ENCODE measurements at places on chromosomes 5 and 9. TPM values are rescaled to one million over a fixed set of nuclear protein-coding genes. Genes with fewer than 3 reads are reported as not detected.

Gene ADAMTS6
- not detected for polyA plus RNA-seq

Gene HAUS6
- polyA plus RNA-seq = 4.7 TPM

Gene C9orf57
- not detected for polyA plus RNA-seq

Gene ABLIM3
- polyA plus RNA-seq = 6.5 TPM

- H3K27me3 ChIP-seq = no peaks in the 10 kb centered on the region
- H3K4me1 ChIP-seq = no peaks in the 10 kb centered on the region
- no peaks in the 10 kb centered on the region for H3K36me3 ChIP-seq
- no peak for DNase-seq
These were observed 60.8 kb downstream of the HINT1 start for GRCh38 chr5:131104169-131104808.

- no peaks in the 10 kb centered on the region for H3K4me1 ChIP-seq
- H3K27me3 ChIP-seq = no peaks in the 10 kb centered on the region
- H3K27ac ChIP-seq = no peak overlapping the region
- H3K36me3 ChIP-seq = no peaks in the 10 kb centered on the region
- no peak for DNase-seq
These were observed 9.7 kb downstream of the SH3TC2 start for GRCh38 chr5:149053072-149053695.

- no peak overlapping the region for H3K27ac ChIP-seq
- H3K4me3 ChIP-seq = no peak overlapping the region
- H3K4me1 ChIP-seq = no peaks in the 10 kb centered on the region
- DNase-seq = no peak
- no peaks in the 10 kb centered on the region for H3K27me3 ChIP-seq
These were observed 92.9 kb downstream of the DRD1 start for GRCh38 chr5:175351126-175351525.

DNA sequence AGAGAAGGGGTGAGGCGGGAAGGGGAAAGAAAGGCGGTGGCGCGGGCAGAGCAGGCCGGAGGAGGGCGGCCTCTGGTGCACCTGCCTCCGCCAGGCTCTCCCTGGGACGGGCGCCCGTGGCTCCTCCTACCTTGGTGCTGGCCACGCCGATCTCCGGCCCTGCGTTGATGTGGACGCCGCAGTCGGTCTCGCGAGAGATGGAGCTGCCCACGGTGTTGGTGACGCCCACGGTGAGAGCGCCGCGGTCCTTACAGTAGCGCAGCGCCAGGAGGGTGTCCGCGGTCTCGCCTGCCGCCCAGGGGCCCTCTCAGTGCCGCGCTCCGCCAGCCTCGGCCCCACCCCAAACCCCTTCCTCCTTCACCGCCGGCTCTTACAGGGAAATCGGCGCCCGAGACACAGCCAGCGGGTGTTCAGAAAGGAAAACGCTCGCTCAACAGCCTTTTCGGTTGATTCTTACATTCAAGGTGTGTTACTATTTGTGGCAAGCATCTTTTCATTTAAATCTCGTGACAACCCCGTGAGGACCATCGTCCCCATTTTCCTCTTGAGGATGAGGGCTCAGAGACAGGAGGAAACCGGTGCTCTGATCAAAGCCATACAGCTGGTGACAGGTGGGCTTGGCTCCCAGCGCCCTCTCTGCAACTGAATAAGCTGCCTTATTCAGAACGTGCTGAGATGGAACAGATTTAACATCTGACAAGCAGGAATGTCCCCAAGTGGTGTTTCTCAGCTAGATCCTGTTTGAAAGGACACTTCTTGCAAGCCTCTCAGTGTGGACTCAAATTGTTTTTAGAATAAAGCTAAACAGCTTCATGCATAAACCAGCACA is 22.0 kb upstream of the MAPK9 start:
- no peaks in the 10 kb centered on the region for H3K36me3 ChIP-seq
- peak; percentile 86 for DNase-seq
- H3K4me3 ChIP-seq = no peak overlapping the region

GRCh38 chr9:107455425-107456135 is 34.0 kb downstream of the KLF4 start:
- no peak overlapping the region for H3K4me3 ChIP-seq
- H3K27me3 ChIP-seq = no peaks in the 10 kb centered on the region
- H3K36me3 ChIP-seq = no peaks in the 10 kb centered on the region
- no peak for DNase-seq
- no peak overlapping the region for H3K27ac ChIP-seq
- peaks cover 6% of the 10 kb centered on the region for H3K4me1 ChIP-seq

GRCh38 chr5:146667633-146668272 is 151.8 kb upstream of the GPR151 start:
- peak; percentile 13 for DNase-seq
- H3K27me3 ChIP-seq = no peaks in the 10 kb centered on the region
- no peaks in the 10 kb centered on the region for H3K36me3 ChIP-seq
- no peaks in the 10 kb centered on the region for H3K4me1 ChIP-seq
- no peak overlapping the region for H3K27ac ChIP-seq

GRCh38 chr9:82987370-82988189 is 75.4 kb downstream of the RASEF start:
- peaks cover 10% of the 10 kb centered on the region for H3K36me3 ChIP-seq
- DNase-seq = peak; percentile 74
- H3K27ac ChIP-seq = no peak overlapping the region
- H3K4me3 ChIP-seq = no peak overlapping the region

DNA sequence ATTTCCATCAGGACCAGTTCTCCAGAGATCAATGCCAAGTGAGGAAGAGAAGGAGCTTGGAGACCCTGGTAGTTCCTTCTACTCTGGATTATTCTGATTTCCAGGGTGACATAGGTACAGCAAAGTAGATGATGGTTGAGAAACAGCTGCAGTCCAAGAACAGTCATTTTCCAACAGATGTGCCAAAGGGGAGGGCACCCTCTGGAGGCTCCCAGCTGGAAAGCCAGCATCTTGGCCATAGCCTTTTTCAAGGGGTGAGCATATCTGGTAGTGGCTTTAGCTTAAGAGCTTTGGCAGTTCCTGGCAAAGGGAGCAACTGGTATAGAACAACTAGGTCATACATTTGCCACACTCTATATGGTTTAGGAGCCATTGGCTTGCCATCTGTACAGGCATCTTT is 492.7 kb downstream of the RASEF start:
- no peak overlapping the region for H3K4me3 ChIP-seq
- H3K27me3 ChIP-seq = no peaks in the 10 kb centered on the region
- H3K27ac ChIP-seq = no peak overlapping the region

DNA sequence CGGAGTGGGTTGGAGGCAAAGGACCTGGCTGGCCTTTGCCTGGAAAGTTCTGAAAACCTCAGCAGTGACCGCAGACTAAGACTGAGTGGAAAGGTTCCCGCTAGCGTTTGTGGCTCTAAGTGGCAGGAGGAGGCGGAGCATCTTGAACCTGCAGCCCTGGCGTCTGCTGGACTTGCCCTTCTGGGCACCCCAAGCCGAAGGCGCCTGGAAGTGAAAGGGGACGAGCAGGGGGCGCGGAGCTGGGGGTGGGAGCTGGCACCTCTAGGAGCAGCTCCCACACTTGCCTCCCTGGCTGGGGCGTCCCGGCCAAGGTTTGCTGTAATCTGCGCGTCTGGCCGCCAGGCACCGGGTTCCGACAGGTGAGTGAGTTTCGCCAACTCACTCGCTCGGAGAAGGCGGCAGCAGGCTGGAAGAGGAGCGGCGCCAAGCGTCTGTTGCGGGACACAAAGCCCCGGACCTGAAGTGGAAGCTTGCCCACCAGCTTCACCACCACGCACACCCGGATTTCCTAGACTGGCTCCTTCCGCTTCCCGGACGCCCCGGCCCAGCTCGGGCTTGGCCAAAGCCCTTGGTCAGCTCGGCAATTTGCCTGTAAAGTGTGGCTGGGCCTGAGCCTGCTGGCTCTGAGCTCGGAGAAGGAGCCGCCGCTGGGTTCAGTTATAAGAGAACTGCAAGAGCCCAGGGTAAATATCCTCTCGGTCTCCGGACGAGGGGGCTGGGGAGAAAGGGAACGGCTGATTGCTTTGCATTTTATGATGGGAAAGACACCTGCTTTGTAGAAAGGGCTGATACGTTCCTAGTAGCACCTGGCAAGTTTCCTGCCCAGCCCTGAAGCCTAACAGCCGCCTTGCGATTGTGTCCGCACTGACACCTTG is at the start of gene GNA14:
TSS of gene GNA14 (minus strand) at position 89 of the 875 bp plus-strand sequence. CDS start 529 bp downstream, outside the sequence.
- no peaks in the 10 kb centered on the region for H3K36me3 ChIP-seq
- peaks cover 9% of the 10 kb centered on the region for H3K4me1 ChIP-seq
- H3K27ac ChIP-seq = no peak within 1 kb of the TSS
- H3K4me3 ChIP-seq = peak within 1 kb of the TSS; percentile 45
- H3K27me3 ChIP-seq = peaks cover 25% of the 10 kb centered on the region
- peak; percentile 75 for DNase-seq

- no peak for DNase-seq
- H3K36me3 ChIP-seq = peaks cover 2% of the 10 kb centered on the region
- no peaks in the 10 kb centered on the region for H3K4me1 ChIP-seq
- H3K27ac ChIP-seq = no peak overlapping the region
These were observed 28.8 kb downstream of the SKP2 start for GRCh38 chr5:36180556-36181350.

DNA sequence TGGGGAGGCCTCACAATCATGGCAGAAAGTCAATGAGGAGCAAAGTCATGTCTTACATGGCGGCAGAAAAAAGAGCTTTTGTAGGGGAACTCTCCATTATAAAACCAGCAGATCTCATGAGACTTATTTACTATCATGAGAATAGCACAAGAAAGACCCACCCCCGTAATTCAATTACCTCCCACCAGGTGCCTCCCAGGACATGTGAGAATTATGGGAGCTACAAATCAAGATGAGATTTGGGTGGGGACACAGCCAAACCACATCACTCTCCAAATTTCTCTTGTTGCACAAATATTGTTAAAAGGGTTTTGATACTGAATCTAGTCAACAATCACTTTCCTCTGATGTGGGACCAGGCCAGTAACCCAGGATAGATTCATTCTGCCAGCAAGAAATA is 1176.1 kb downstream of the CDH9 start:
- H3K27ac ChIP-seq = no peak overlapping the region
- no peak for DNase-seq
- H3K4me3 ChIP-seq = no peak overlapping the region
- no peaks in the 10 kb centered on the region for H3K27me3 ChIP-seq
- no peaks in the 10 kb centered on the region for H3K36me3 ChIP-seq

DNA sequence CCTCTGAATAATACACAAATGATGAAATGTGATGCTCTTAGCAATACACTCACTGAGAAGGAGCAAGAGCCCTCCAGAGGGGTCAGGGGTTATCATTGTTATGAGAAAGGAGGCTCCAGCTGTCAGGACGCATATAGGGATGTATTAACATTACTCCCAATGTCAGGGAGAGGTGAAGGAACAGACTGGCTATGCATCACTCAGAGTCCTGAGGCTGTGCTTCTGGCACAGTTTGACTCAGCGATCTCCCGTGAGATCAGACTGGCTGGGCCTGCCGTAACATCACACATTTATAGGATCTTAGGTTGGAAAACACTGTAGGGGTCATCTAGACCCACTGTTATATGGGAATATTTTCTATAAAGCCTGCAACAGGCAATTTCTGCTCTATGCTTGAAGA is 226.5 kb upstream of the GLRA1 start:
- DNase-seq = no peak
- no peaks in the 10 kb centered on the region for H3K36me3 ChIP-seq
- H3K27me3 ChIP-seq = no peaks in the 10 kb centered on the region
- H3K4me3 ChIP-seq = no peak overlapping the region

All from small intestine (tissue), 16 donors.